ENCODE measurements at places on chromosomes 5 and 9.

DNA sequence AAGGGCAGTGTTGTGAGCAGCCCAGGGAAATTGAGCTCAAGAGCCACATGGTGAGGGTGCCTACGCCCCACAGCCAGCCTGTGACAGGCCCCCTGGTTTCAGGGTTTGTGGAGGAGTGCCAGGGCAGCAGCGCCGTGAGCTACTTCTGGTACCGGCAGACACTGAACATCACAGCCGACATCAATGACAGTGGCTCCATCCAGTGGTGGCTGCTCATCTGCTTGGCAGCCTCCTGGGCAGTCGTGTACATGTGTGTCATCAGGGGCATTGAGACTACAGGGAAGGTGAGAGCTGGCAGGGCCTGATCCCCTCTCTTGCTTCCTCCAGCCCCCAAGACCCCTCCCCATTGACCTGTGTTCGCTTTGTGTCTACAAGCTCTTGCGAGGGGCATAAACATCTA lies 10.2 kb downstream of the SLC6A18 start:
- H3K4me3 ChIP-seq, result no peak overlapping the region
- H3K27ac ChIP-seq, result no peak overlapping the region
- H3K4me1 ChIP-seq, result no peaks in the 10 kb centered on the region
- DNase-seq, result no peak

- no peak overlapping the region for H3K4me3 ChIP-seq
- DNase-seq, result no peak
- H3K36me3 ChIP-seq, result peaks cover 5% of the 10 kb centered on the region
- no peak overlapping the region for H3K27ac ChIP-seq
- H3K27me3 ChIP-seq, result no peaks in the 10 kb centered on the region
Measured at GRCh38 chr5:56128113-56128512, 105.0 kb downstream of the ANKRD55 start.

- no peaks in the 10 kb centered on the region for H3K27me3 ChIP-seq
- no peak for DNase-seq
- no peaks in the 10 kb centered on the region for H3K4me1 ChIP-seq
- H3K4me3 ChIP-seq, result no peak overlapping the region
Measured at GRCh38 chr5:84231433-84231832, 153.2 kb downstream of the EDIL3 start.

- no peak overlapping the region for H3K4me3 ChIP-seq
- no peak overlapping the region for H3K27ac ChIP-seq
- DNase-seq, result no peak
- H3K36me3 ChIP-seq, result peaks cover 3% of the 10 kb centered on the region
Measured at GRCh38 chr5:127856292-127856691, 153.1 kb downstream of the CCDC192 start.

GRCh38 chr9:111683392-111683791 lies 22.0 kb downstream of the GNG10 start:
- H3K36me3 ChIP-seq, result peaks cover 13% of the 10 kb centered on the region
- no peaks in the 10 kb centered on the region for H3K4me1 ChIP-seq
- no peaks in the 10 kb centered on the region for H3K27me3 ChIP-seq

GRCh38 chr9:96241391-96241809 lies 60.6 kb downstream of the HSD17B3 start:
- H3K36me3 ChIP-seq, result no peaks in the 10 kb centered on the region
- no peak overlapping the region for H3K4me3 ChIP-seq
- no peak for DNase-seq
- H3K27ac ChIP-seq, result no peak overlapping the region

GRCh38 chr9:76203373-76203772 lies 190.9 kb downstream of the RFK start:
- no peaks in the 10 kb centered on the region for H3K27me3 ChIP-seq
- no peak overlapping the region for H3K4me3 ChIP-seq
- H3K36me3 ChIP-seq, result no peaks in the 10 kb centered on the region
- no peak overlapping the region for H3K27ac ChIP-seq
- H3K4me1 ChIP-seq, result no peaks in the 10 kb centered on the region

- H3K4me3 ChIP-seq, result no peak overlapping the region
- no peaks in the 10 kb centered on the region for H3K4me1 ChIP-seq
- peaks cover 10% of the 10 kb centered on the region for H3K27me3 ChIP-seq
Measured at GRCh38 chr5:180637962-180638680, 11.3 kb downstream of the FLT4 start.

GRCh38 chr5:59503220-59503619 lies 390.3 kb downstream of the PDE4D start:
- H3K4me3 ChIP-seq, result no peak overlapping the region
- no peaks in the 10 kb centered on the region for H3K27me3 ChIP-seq
- no peaks in the 10 kb centered on the region for H3K4me1 ChIP-seq
- no peak overlapping the region for H3K27ac ChIP-seq

DNA sequence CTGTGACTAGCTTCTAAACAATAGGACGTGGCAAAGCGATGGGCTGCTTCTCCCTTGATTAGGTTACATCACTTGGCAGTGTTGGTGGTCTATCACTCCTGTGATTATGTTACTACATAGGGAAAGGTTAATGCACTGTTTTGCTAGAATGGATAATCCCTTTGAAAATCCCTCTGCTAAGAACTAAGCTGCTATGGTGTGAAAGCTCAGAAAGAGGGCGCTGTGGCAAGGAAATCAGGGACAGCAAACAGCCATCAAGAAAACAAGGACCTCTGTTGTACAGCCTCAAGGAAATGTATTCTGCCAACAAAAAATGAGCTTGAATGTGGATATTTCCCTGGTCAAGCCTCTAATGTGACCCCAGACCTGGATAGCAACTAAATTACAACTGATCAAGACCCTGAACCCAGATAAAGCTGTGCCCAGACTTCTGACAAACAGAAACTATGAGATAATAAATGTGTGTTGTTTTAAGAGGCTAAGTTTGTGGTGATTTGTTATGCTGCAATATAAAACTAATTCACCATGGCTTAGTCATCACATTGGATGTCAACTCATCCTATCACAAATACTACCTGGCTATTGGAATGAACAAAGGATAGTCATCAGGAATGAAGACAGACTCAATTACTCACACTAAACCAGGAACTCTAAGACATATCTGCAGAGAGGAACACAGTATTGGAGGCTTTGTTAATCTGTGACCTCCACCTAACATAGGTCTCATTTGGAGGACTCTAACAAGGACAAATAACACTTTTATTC lies 1215.9 kb downstream of the EFNA5 start:
- H3K4me3 ChIP-seq, result no peak overlapping the region
- peaks cover 18% of the 10 kb centered on the region for H3K4me1 ChIP-seq
- DNase-seq, result peak; percentile 11
- H3K27ac ChIP-seq, result peak overlapping the region; percentile 15

- H3K36me3 ChIP-seq, result no peaks in the 10 kb centered on the region
- no peak overlapping the region for H3K4me3 ChIP-seq
- no peak for DNase-seq
- no peak overlapping the region for H3K27ac ChIP-seq
- no peaks in the 10 kb centered on the region for H3K27me3 ChIP-seq
Measured at GRCh38 chr5:76333571-76333970, 69.5 kb upstream of the IQGAP2 start.

DNA sequence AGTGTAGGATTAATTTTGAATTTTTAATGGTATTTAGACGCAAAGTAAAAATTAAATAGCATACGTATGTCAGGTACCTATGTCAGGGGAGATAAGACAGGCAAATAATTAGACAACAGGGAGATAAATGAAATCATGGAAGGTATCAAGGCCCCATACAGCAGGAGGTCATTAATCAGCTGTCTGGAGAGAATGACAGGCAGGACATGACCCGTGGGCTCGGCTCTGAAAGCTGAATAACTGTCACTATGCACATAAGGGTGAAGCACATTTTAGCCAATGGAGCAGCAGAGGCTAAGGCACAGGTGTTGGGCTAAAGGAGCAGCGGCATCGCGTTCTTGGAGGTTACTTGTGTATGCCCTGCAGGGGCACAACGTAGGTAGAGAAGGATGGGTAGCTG lies 11.9 kb downstream of the SLC25A51 start:
- H3K4me3 ChIP-seq, result no peak overlapping the region
- peaks cover 8% of the 10 kb centered on the region for H3K4me1 ChIP-seq
- H3K36me3 ChIP-seq, result peaks cover 39% of the 10 kb centered on the region
- H3K27me3 ChIP-seq, result no peaks in the 10 kb centered on the region
- no peak overlapping the region for H3K27ac ChIP-seq
- DNase-seq, result no peak

DNA sequence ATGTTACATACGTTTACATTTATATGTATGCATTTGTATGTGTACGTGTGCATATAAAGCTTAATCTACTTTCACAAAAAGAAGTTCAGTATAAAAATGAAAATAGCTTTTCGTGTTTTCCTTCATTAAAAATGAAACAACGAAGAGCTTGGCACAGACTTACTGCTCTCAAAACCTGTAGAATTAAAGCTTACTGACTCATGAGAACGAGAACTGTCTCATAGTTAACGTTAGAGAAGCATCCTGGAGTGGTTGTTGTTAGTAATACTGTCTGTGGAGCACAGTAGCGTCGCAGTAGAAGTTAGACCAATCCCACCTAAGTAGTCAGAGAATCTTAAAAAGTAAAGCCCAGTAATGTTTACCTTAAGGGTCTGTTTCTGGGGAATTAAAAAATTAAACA lies 1.3 kb downstream of the MAT2B start:
- H3K4me1 ChIP-seq, result peaks cover 64% of the 10 kb centered on the region
- peaks cover 4% of the 10 kb centered on the region for H3K27me3 ChIP-seq
- no peak for DNase-seq
- peaks cover 3% of the 10 kb centered on the region for H3K36me3 ChIP-seq

DNA sequence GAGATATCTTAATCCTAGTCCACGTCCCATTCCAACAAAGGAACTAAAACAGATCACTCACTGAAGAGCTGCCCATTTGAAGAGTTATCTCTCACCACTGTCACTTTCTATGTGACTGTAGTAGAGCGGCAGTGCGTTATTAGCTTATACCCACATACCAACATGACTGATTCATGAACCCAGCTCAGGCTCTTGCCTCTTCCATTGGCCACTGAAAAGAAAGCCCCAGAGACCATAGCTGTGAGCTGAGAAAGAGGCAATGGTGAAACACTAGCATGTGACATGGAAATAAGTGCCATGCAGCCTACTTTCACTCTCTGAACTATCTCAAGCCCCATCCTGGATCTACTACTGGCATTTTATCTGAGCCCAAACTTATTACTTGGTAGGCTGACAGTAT lies 151.7 kb upstream of the MOCS2 start:
- H3K27me3 ChIP-seq, result no peaks in the 10 kb centered on the region
- H3K27ac ChIP-seq, result no peak overlapping the region
- no peaks in the 10 kb centered on the region for H3K36me3 ChIP-seq

- peaks cover 9% of the 10 kb centered on the region for H3K36me3 ChIP-seq
- H3K4me3 ChIP-seq, result peak overlapping the region; percentile 25
- no peak for DNase-seq
- H3K27me3 ChIP-seq, result no peaks in the 10 kb centered on the region
Measured at GRCh38 chr5:33997331-33997983, 10.4 kb downstream of the AMACR start.

DNA sequence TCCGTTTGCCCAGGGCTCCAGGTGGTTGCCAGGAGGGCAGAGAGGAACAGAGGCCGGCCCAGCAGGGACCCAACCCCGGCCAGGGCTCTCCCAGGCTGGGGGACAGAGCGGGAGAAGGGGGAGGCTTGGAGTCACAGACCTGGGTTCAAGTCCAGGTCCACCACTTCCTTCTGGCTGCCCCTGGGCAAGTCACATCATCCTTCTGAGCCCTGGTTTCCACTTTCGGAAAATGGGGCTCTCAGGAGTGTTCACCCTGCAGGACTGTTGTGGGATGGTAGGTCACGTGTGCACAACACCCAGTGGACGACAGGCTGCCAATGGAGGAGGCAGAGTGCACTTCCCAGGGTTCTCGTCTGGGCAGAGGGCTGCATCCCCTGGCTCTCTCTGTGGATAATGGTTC lies 245.4 kb downstream of the PBX3 start:
- H3K4me3 ChIP-seq, result no peak overlapping the region
- DNase-seq, result no peak
- peaks cover 11% of the 10 kb centered on the region for H3K4me1 ChIP-seq
- H3K27me3 ChIP-seq, result no peaks in the 10 kb centered on the region
- no peak overlapping the region for H3K27ac ChIP-seq

DNA sequence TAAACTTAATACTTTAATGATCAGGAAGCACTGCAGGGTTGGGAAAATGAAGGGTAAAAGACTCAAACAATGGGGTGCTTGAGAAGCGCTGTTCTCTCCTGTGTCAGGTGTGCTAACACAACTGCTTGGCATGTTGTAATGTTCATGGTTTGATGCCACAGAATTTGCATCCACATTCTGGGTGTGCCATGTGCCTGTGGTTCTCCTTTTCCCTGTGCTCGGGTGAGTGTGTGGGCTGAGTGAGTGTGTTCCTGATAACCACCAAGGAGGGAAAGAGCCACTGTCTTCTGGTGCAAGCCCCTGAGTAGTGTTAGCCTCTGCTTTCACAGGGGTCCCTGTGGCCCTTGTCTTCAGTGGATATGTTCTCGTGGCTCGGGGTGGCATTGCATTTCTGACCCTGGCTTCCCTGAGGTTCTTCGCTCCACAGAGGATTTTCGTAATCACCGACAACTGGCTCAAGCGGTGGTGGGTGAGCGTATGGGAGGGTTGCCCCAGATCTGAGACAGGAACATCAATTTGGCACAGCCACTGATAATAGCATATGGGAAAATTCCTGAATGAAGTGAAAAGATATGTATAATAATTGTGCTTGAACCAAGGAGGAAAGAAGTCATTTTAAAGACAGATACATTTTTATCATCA lies 102.0 kb downstream of the MVB12B start:
- DNase-seq, result no peak
- H3K36me3 ChIP-seq, result peaks cover 7% of the 10 kb centered on the region
- H3K4me3 ChIP-seq, result no peak overlapping the region
- no peaks in the 10 kb centered on the region for H3K27me3 ChIP-seq

DNA sequence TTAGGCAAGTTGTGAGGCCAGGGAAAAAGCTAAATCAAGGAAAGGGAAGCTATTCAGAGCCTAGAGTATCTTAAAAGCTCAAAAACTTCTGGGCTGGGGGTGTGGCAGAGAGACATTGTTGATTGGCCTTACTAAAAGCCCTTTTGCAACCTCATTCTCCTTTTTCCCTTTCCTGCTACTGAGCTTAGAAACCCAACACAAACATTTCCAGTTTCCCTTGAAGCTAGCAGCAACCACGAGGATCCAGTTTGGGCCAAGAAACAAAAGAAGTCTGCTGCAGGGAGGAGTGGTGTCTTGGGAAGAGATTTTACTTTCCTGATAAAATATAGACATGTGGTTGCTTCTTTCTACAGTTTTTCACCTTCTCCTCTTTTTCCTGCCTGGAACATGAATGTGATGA lies 135.5 kb upstream of the KLF9 start:
- H3K36me3 ChIP-seq, result no peaks in the 10 kb centered on the region
- H3K27ac ChIP-seq, result no peak overlapping the region
- no peaks in the 10 kb centered on the region for H3K27me3 ChIP-seq
- H3K4me1 ChIP-seq, result peaks cover 9% of the 10 kb centered on the region
- DNase-seq, result no peak
- no peak overlapping the region for H3K4me3 ChIP-seq

- no peak overlapping the region for H3K27ac ChIP-seq
- H3K27me3 ChIP-seq, result no peaks in the 10 kb centered on the region
- H3K36me3 ChIP-seq, result peaks cover 4% of the 10 kb centered on the region
- peaks cover 14% of the 10 kb centered on the region for H3K4me1 ChIP-seq
- peak overlapping the region; percentile 90 for H3K4me3 ChIP-seq
- DNase-seq, result no peak
Measured at GRCh38 chr9:129803676-129804060, 684 bp downstream of the TOR1B start.

DNA sequence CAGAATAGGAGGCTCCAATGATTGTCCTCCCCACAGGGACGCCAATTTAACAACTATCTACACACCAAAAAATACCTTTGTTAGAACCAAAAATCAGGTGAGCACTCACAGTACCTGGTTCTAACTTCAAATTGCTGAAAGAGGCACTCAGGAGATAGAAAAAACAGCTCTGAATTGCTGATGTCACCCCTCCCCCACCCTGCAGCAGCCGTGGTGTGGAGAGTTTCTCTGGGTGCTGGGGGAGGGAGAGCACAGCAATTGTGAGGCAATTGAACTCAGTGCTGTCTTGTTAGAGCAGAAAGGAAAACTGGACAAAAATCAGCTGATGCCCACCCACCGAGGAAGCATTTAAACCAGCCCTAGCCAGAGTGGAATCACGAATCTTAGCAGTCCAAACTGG lies 41.8 kb downstream of the TNFSF8 start:
- H3K36me3 ChIP-seq, result peaks cover 5% of the 10 kb centered on the region
- peak overlapping the region; percentile 43 for H3K27ac ChIP-seq
- no peaks in the 10 kb centered on the region for H3K27me3 ChIP-seq
